ENCODE measurements at places on chromosomes 11 and 22.
A peak's percentile ranks its signal among the peaks of the same experiment; 100 is the strongest.

DNA sequence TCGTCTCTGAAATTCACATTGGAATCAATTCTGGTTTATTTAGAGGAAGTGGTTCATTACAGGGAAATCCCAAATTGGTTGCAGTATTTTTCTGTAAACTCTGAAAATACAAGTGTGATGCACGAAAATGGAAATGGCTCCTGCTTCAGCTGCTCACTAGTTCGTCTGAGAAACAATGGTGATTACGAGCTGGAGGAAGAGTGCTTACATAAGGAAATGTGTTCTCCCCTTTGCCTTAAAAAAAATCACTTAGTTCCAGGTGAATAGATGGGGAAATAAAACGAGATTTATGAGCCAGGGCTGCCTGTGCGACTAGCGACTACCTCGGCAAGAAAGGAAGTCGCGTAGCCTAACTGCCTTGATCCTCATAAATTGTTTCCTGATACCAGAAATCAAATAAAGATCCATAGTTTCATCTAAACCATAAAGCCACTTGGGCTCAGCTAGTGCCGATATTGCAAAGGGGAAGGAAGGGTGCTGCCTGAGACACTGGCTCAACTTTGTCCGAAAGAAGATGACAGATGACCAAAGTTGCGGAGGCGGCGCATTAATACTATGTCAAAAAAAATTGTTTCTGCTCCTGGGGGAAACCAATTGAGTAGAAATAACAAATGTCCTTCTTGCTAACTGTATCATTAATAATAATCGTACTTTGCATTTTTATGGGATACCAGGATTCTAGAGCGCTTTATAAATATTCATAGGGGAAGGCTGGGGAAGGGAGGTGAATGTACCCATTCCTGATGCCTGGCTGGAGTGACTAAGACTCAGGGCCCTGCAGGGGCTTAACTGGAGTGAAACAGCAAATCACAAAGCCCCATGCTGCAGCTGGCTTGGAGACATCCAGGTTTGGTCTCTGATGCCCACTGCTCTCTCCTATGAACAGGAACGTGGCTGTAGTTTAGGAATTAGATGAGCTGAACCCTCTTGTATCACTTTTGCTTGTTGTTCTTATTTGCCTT, 185.7 kb downstream of the BLID start:
- no peak for DNase-seq

DNA sequence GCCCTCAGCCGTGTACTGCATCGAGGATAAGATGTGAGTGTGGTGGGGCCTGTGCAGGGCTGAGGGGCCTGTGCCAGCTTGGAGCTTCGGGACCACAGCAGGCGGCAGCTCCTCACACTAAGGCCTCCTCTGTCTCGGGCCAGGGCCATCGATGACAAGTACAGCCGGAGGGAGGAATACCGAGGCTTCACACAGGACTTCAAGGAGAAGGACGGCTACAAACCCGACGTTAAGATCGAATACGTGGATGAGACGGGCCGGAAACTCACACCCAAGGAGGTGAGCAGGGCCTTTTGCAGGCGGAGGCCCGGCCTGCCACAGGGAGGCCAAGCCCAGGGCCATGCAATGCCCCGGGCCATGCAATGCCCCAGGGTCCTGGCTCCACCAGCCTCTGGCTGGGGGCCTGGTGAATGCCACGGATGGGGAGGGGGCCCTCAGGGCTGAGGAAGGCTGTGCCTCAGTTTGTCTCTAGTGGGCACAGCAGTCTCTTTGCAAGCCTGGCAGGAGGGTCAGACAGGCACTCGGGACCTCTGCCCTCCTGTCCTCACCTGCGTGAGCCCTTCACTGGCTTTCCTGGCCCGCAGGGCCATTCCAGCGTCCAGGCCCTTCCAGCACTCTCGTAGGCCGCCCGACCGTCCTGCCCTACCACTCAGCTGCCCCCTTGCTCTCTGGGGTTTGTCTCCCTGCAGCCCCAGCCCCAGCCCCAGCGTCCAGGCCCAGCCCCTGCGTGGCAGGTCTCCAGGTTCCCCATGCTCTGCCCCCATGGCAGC, 16.3 kb downstream of the SART1 start:
- no peak for DNase-seq

- DNase-seq = no peak
Measured at GRCh38 chr11:36105743-36106581, 162.1 kb downstream of the LDLRAD3 start.

- DNase-seq = no peak
Measured at GRCh38 chr11:80782135-80782885, 1341.5 kb upstream of the TENM4 start.

DNA sequence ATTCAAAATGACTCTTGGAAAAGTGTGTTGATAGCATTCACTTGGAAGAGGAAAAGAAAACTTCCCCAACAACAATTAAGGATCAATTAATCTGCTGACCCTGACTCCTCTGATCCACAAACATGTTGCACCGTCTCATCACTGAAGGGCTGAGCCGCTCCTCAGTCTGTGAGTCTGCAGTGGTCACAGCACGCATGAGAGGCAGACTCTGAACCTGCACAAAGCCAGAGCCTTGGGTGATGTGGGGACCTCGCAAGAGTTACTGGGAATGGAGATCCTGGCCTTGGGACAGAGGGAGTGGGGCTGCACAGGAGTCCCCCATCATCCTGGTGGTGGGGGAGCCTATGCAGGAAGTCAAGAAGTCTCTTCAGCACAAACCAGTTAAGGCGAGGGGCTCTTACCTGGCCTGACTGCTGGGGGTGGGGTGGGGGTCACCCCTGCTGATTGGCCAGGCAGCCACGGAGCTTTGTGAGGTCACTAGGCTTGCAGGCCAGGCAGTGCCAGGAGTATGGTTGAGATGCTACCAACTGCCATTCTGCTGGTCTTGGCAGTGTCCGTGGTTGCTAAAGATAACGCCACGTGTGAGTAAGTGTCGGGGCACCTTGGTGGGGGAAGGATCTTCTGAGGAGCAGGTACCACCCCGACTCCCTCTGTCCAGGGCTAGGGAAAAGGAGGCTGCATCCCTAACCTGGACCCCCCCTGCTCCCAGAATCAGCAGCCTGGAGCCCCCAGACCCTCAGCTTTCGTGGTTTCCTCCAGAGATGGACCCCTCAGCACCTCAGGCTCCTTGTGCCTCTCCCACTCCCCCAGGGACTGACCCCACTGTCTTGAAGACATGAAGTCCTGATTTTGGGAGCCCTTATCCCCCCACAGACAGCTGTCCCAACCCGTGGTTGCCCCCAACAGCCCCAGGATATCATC, at the start of gene ACR:
Gene ACR, plus strand, starts transcription at position 477 of the 921 bp plus-strand sequence. Its CDS starts 32 bp downstream, at position 509.
- peak; percentile 8 for DNase-seq

DNA sequence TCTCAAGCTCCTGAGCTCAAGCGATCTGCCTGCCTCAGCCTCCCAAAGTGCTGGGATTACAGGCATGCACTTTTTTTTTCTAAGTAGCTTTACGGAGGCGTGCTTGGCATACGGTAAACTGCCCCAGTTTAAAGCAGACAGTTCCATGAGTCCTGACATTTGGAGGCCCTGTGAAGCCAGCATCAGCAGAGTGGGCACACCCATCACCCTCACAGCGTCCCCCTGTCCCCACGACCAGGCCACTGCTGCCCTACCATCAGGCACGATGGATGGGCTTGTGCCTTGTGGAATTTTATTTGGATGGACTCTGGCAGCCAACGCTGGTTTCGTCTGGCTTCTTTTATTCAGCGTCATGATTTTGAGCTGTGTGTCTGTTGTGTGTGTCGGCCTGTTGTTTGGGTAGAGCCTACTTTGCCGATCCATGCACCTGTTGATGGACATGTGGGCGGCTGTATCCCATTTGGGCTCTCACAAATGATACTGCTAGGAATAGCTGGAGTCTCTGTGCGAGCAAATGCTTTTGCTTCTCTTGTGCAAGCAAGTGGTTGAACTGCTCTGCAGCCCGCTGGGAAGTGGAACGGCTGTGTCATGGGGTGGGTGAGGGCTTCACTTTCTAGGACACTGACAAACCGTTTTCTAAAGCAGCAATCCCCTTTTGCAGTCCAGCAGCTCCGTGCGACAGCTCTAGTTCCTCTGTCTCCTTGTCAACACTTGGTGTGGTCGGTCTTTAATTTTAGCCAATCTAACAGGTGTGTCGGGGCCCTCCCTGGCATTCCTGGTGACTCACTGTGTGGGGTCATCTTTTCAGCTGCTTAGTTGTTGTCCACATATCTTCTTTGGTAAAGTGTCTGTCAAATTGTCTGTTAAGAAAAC, 23.8 kb downstream of the KCNQ1 start:
- no peak for DNase-seq

DNA sequence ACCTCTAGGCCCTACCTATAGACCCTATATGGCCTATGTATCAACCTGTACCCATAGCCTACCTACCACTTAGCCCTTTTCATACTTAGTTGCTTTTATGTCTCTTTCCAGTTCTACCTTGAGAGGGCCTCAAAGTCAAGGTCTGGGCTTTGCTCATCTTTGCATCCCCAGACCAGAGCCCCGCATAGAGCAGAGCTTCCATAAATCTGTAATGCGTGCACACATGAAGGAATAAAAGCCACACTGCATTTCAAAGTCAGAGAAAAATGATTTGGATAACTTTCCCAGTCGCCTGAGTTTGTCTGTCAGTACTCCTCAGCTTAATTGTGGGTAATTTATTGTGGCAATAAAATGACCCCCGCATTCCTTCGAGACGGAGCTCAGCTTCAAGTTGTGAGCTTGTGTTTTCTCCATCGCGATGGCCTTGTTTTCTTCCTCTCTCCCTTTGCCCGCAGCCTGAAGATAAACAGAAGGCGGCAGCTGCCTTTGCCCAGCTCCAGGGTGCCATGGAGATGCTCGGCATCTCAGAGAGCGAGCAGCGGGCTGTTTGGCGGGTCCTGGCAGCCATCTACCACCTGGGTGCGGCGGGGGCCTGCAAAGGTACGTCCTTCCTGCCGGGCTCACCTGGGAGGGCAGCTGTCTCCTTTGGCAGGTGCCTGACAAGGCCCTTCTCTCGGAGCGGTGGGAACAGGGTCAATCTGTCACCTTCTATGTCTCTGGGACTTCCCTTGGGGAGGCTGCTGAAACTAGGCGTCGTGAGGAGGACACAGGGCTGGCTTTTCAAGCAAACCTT, 55.7 kb downstream of the MYO18B start:
- DNase-seq = no peak

Data from activated T-cell treated with anti-CD3 and anti-CD28 coated beads, Interleukin-2, amount 50 U/mL, for 1 hour (primary cell).